ENCODE measurements at places on chromosomes 5 and 9. TPM values are rescaled to one million over a fixed set of nuclear protein-coding genes. Genes with fewer than 3 reads are reported as not detected.

ALDOB gene
- 0.80 TPM for total RNA-seq

GALNT12 gene
- total RNA-seq: 38.1 TPM

SVEP1 gene
- 0.81 TPM for total RNA-seq

PCDHGA5 gene
- total RNA-seq: 0.18 TPM

- DNase-seq: no peak
- H3K27me3 ChIP-seq: no peaks in the 10 kb centered on the region
- peak overlapping the region; percentile 80 for H3K4me3 ChIP-seq
- peak overlapping the region; percentile 89 for H3K27ac ChIP-seq
Observed at GRCh38 chr5:128083811-128084227, 253 bp downstream of the SLC12A2 start.

- DNase-seq: no peak
- peaks cover 34% of the 10 kb centered on the region for H3K27me3 ChIP-seq
- H3K4me1 ChIP-seq: peaks cover 18% of the 10 kb centered on the region
- H3K4me3 ChIP-seq: no peak overlapping the region
- H3K36me3 ChIP-seq: no peaks in the 10 kb centered on the region
- H3K27ac ChIP-seq: no peak overlapping the region
Observed at GRCh38 chr5:979100-979817, 29.3 kb upstream of the NKD2 start.

GRCh38 chr9:36485647-36486328 lies 85.7 kb upstream of the RNF38 start:
- H3K4me1 ChIP-seq: peaks cover 13% of the 10 kb centered on the region
- no peak for DNase-seq
- peak overlapping the region; percentile 65 for H3K27ac ChIP-seq
- H3K36me3 ChIP-seq: no peaks in the 10 kb centered on the region
- H3K27me3 ChIP-seq: no peaks in the 10 kb centered on the region
- peak overlapping the region; percentile 66 for H3K4me3 ChIP-seq

DNA sequence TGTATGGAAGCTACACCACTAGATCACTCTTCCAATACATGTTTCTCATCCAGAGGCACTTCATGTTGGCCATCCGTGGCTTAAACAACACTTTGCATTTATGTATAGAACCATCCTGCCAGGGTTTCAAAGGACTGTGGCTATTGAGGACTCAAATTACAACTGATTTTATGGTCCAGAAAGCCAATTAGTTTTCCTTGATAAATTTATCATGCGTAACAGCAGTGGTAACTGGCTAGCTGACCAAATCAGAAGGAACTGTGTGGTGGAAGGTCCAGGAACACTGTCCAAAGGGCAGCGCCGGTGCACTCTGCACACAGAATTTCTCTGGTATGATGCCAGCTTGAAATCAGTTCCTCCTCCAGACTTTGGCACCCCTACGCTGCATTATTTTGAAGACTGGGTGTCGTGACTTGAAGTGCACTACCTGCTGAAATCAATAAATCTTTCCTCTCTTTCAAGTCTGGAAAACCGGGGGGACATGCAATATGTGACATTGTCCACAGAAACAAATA lies 69.3 kb upstream of the TMEM252 start:
- no peaks in the 10 kb centered on the region for H3K4me1 ChIP-seq
- no peaks in the 10 kb centered on the region for H3K36me3 ChIP-seq
- no peak overlapping the region for H3K4me3 ChIP-seq
- no peak for DNase-seq
- no peak overlapping the region for H3K27ac ChIP-seq

DNA sequence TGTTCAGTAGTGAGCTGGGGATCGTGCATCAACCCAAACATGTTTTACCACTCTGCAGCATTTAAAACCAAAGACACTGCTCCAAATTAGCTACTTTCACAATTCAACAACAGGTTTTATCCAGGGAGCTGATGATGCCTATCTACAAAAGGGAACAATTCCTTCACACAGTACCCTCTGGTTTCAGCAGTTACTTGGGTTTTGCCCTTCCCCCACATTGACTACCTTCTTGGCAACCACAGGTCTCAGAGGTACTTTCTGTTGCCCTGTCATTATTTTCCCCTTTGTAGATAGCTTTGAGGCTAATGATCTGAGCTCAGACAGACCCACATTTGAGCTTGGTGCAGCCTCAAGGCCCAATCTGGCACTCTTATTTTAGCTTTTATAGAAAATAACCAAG lies 96.1 kb downstream of the WDR41 start:
- no peak overlapping the region for H3K4me3 ChIP-seq
- H3K27me3 ChIP-seq: peaks cover 18% of the 10 kb centered on the region

DNA sequence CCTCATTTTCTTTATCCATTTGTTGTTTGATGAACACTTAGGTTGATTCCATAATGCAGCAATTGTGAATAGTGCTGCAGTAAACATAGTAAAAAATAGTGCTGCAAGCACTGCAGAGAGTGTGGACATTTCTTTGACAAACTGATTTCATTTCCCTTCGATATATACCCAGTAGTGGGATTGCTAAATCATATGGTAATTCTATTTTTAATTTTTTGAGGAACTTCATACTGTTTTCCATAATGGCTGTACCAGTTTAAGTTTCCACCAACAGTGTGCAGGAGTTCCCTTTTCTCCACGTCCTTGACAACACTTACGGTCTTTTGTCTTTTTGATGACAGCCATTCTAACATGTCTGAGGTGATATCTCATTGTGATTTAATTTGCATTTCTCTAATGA lies 138.2 kb upstream of the PLPPR1 start:
- H3K4me1 ChIP-seq: no peaks in the 10 kb centered on the region
- DNase-seq: no peak
- no peaks in the 10 kb centered on the region for H3K36me3 ChIP-seq
- H3K27ac ChIP-seq: no peak overlapping the region

- no peaks in the 10 kb centered on the region for H3K36me3 ChIP-seq
- H3K4me1 ChIP-seq: no peaks in the 10 kb centered on the region
- peaks cover 3% of the 10 kb centered on the region for H3K27me3 ChIP-seq
- H3K27ac ChIP-seq: no peak overlapping the region
Observed at GRCh38 chr5:14157493-14157782, 14.3 kb downstream of the TRIO start.

GRCh38 chr9:37582548-37583157 lies 6.5 kb upstream of the FBXO10 start:
- H3K27me3 ChIP-seq: no peaks in the 10 kb centered on the region
- H3K27ac ChIP-seq: no peak overlapping the region

DNA sequence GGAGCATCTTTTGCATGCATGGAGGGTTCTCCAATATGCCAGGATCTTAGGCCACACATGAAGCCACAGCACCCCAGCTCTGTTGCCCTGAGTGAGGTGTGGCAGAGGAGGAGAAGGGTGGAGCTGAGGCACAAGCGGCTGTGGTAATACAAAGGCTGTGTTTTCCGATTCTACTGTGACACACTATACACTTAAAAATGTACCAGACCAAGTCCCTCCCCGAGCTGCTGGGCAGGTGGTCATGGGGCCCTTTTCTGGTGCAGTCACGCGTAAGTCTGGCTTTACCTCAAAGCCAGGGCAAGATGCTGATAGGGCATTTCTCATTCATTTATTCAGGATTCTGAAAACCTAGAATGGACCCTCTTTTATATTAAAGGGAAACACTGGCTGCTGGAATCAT lies 3.7 kb downstream of the ADGRV1 start:
- H3K27ac ChIP-seq: peak overlapping the region; percentile 37
- no peaks in the 10 kb centered on the region for H3K27me3 ChIP-seq
- H3K4me1 ChIP-seq: peaks cover 2% of the 10 kb centered on the region
- no peak for DNase-seq
- H3K4me3 ChIP-seq: no peak overlapping the region

DNA sequence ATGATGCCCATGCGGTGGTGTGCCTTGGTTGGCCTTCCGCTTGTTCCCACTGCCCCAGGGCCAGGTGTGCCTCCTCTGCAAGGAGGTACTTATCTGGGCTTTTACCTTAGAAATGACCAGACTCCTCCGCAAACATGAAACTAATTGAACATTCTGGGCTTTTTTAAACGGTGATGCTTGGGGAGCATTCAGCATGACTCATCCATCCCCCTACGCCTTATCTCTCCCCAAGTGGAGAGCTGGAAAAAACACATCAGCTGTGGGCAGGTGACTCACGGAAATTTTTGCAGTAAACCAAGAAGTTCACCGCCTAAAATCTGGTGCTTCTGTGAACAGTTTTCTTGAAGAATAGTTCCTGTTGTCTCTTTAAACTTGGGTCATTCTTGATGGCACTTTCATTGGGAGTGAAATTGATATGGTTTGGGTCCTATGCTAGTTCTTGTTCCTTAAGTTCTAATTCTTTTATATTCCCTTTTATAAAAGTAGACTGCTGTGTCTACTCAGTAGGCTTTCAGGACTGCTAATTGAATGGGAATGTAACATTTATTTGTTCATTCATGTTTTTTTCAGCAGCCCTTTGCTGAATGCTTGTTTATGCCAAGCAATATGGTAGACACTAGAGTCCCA lies 39.6 kb downstream of the SFXN1 start:
- H3K27ac ChIP-seq: peak overlapping the region; percentile 52
- DNase-seq: peak; percentile 81
- H3K4me1 ChIP-seq: peaks cover 9% of the 10 kb centered on the region
- peaks cover 95% of the 10 kb centered on the region for H3K36me3 ChIP-seq
- no peaks in the 10 kb centered on the region for H3K27me3 ChIP-seq

GRCh38 chr5:55771175-55771655 lies 33.4 kb downstream of the DDX4 start:
- H3K27ac ChIP-seq: no peak overlapping the region
- H3K27me3 ChIP-seq: peaks cover 9% of the 10 kb centered on the region
- no peak overlapping the region for H3K4me3 ChIP-seq
- H3K36me3 ChIP-seq: no peaks in the 10 kb centered on the region

All from K562 (cell line).